CD4-positive, alpha-beta T cell (primary cell): ENCODE measurements at places on chromosomes 11 and 22.

DNA sequence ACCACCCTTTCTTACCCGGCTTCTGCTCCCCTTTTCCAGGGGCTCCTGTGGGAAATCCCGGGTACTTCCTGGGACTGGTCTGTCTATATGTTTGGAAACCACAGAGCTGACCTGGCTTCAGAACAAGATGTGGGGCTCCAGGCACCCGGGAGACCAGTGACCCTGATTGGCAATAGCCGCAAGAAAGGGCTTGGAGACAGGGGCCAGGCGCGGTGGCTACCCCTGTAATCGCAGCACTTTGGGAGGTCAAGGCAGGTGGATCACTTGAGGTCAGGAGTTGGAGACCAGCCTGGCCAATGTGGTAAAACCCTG is 3.2 kb upstream of the NEAT1 start:
- DNase-seq, result no peak

GRCh38 chr11:114928260-114928870 is 250.0 kb downstream of the NXPE2 start:
- DNase-seq, result no peak

- DNase-seq, result no peak
Observed at GRCh38 chr22:24414523-24414922, 12.9 kb upstream of the ADORA2A start.

DNA sequence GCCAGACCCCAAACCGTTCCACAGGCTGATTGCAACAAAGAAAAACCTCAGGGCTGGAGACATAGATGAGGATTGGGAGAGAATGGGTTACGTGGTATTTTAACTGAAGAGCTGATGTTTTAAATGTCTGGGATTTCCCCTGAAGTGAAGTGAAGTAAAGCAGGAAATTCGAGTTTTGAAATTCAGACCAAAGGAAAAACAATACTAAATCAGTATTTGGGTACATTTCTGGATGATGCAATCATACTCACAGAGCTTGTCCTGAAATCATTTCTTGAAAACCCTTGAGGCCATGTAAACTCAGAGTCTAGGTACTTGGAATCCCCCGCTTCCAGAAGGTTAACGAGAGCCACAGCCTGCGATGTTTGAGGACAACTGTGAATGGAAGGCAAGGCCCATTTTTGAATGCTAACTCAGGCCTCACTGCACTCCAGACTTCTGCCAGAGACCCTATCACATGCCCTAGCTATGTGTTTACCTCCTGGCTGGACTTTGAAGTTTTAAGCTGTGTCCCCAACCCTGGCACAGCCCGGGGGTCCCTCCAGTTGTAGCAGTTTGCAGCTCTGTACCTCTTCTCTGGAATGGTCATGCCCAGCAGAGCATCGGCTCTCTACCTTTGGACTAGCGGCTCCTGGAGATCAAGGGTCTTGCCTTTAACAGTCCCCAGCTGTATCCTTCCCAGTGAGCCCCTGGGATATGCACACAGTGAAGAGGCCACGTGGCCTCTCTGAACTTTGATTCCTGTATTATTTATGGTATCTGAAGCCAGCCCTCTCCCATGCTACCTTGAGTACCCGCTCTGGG is 5.4 kb upstream of the FTH1 start:
- no peak for DNase-seq

DNA sequence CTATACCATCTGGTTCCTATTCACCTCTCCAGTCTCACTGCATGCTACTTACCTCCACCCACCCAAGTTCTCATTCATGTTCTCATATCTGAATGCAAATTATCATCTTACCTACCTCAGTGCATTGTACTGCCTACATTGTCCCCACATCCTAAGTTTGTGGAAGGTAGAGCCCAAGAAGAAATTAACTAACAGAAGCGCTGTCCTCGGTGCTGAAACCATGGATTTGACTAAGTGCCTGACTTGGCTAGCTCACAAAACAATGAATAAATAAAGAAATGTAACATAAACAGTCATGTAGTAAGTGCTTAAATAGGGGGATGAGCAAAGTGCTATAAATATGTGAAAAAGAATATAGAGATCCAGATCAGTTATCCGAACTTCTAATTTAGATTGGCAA is 63.2 kb downstream of the GRIA4 start:
- DNase-seq, result no peak
